ENCODE measurements at places on chromosomes 16 and 17. TPM values are rescaled to one million over a fixed set of nuclear protein-coding genes. Genes with fewer than 3 reads are reported as not detected.

Gene OMG
- total RNA-seq, result 3.0 TPM

Gene CEP112
- 45.2 TPM for total RNA-seq

Gene ZNF319
- 10.2 TPM for total RNA-seq

Gene MPV17L
- total RNA-seq, result 12.5 TPM

Gene CDH1
- 15.0 TPM for total RNA-seq

Gene KRTAP4-9
- total RNA-seq, result not detected

Gene ZNF469
- total RNA-seq, result 11.7 TPM

Gene HSPB9
- total RNA-seq, result not detected

Gene TLCD1
- total RNA-seq, result 1.1 TPM

Gene HYDIN
- 21.1 TPM for total RNA-seq

Gene WNK4
- 0.33 TPM for total RNA-seq

Gene TMEM88
- total RNA-seq, result 4.4 TPM

Gene KRTAP4-4
- total RNA-seq, result not detected

Gene SLFN12
- total RNA-seq, result 11.5 TPM

Data from camera-type eye (tissue), 1 donor.